ENCODE measurements at places on chromosomes 5 and 9.

DNA sequence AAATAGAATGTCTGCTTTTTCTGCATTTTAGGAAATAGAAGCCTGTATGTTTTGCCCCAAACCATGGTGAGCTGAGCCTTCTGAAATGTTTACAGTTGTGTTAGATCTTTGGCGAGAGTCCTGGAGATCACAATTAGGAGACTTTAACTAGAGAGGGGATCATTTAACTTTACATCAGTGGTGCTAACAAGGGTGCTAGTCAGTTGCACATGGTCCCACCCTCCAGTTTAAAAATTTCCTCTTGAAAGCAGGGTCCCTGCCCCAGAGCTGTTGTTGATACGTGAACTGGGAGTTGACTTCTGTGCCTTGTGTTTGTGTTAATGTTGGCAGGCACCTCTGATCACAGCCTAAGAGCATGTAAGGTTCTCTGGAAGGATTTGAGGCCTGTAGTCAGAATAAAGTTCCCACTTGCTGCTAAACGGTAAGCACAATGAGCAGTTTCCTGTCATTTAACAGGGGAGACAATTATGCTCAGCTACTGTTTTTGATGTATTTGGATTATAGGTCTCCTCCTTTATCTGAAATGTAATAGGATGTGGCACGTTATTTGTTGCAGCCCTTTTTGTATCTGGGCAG is 43.7 kb downstream of the RASGRF2 start:
- no peak for DNase-seq

GRCh38 chr9:126609711-126610388 is 3.9 kb upstream of the LMX1B start:
- DNase-seq: peak; percentile 17

GRCh38 chr5:112533362-112533761 is 114.3 kb upstream of the EPB41L4A start:
- no peak for DNase-seq

DNA sequence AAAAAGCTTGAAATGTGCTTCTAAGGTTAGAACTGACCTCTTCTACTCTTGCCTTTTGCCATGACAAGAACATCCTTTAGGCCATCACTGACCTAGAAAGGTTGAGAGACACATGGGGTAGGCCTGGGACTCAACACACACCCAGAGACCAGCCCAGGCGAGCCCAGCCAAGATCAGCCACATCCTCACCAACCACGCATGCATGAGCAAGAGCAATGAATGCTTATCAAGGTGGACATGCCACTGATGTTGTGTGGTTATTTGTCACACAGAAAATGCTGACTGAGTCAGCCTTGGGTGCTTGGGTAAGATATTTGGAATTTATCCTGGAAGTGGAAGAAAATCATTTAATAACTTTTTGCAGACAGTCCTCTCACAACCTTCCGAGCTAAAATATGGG is 39.4 kb downstream of the SMIM23 start:
- DNase-seq: no peak

GRCh38 chr9:136557036-136557435 is 11.2 kb upstream of the NOTCH1 start:
- no peak for DNase-seq

DNA sequence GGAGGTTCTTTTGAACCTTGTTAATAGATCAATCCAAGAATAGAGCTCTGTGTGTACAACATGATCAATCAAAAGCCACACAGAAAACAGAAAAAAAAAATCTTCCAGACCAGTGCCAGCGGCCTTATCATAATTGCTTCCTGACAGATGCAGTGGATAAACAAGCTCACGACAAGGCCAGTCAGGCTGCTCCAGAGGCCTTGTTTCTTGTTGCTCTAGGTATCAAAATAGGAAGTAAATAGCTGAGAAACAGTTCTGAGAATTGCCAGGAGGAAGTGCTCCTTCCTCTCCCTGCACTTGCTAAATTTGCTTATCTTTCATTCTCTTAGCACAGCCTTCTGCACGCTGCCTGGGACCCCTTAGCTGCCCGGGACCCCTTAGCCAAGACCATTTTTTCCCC is 199.0 kb upstream of the TARS1 start:
- DNase-seq: no peak

- DNase-seq: peak; percentile 40
These were observed 1.4 kb downstream of the OTULIN start for GRCh38 chr5:14665949-14666348.

- DNase-seq: no peak
These were observed 286.1 kb downstream of the ARHGAP26 start for GRCh38 chr5:143056339-143056704.

GRCh38 chr5:173669483-173669882 is 53.0 kb upstream of the BOD1 start:
- no peak for DNase-seq

- peak; percentile 72 for DNase-seq
These were observed 8.2 kb downstream of the IL9 start for GRCh38 chr5:135887447-135887864.

- DNase-seq: no peak
These were observed 105.0 kb upstream of the TUT7 start for GRCh38 chr9:86459191-86459590.

GRCh38 chr5:73722231-73722630 is 96.2 kb downstream of the ARHGEF28 start:
- DNase-seq: no peak

DNA sequence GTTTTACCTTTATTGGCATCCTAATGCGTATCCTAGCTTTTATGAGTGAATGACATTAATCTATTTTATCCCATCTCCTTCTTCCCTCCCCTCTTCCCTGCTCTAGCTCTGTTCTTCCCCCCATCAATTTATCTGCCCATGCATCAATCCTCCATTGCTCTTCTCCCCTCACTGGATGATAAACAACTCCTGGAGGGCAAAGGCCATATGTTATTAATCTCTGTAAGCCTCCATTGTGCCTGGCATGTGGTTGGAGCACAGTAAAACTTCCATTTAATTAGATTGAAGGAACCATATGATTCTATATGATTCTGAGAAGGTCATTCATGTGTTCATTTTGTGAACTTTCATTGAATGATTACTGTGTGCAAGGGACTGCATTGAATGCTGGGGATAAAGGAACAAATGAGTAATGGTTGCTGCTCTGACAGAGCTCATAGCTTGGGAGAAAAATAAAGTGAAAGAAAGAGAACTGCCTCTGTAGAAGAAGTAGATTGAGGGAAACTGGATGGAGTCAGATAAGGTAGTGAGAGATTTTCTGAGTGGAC is 85.0 kb downstream of the MEGF10 start:
- no peak for DNase-seq

DNA sequence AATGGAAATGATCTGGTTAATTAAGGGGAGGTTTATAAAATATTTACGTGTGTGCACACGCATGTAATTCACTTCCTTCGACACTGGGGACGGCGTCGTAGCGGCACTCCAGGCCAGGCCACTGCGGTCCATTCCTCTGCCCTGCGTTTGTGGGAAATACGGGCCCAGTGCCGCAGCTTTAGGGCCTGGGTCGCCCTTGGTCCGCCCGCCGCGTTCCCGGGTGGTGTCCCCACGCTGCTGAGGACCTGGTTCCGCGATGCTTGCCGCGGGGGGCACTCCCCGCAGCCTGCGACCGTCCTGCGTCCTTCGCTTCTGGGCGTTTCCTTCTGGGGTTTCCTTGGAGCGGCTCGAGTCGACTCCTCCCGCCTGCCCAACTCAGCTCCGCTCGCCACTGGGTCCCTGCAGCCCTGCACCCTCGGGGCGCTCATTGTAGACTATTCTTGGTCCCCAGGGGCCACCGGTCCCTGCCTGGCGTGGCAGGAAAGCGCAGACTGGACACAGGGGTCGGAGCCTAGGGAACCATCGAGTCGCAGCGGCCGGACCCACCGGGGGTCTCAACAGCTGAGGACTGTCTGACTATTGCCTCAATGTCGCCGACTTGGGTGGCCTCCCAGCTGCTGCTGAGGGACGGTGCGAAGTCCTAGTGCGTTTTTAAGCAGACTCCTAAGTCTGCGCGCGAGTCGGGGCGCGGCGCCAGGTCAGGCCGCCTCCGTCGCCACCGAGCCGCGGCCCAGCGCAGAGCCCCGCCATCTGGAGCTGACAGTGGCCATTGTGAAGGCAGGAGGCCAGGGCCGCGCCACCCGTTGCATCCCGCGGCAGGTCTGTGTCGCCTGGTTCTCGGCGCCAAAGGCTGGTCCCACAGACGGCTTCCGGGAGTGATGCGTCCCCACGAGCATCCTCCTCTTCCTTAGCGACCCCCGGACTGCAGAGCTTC is 4.4 kb upstream of the IRX1 start:
- DNase-seq: peak; percentile 60

DNA sequence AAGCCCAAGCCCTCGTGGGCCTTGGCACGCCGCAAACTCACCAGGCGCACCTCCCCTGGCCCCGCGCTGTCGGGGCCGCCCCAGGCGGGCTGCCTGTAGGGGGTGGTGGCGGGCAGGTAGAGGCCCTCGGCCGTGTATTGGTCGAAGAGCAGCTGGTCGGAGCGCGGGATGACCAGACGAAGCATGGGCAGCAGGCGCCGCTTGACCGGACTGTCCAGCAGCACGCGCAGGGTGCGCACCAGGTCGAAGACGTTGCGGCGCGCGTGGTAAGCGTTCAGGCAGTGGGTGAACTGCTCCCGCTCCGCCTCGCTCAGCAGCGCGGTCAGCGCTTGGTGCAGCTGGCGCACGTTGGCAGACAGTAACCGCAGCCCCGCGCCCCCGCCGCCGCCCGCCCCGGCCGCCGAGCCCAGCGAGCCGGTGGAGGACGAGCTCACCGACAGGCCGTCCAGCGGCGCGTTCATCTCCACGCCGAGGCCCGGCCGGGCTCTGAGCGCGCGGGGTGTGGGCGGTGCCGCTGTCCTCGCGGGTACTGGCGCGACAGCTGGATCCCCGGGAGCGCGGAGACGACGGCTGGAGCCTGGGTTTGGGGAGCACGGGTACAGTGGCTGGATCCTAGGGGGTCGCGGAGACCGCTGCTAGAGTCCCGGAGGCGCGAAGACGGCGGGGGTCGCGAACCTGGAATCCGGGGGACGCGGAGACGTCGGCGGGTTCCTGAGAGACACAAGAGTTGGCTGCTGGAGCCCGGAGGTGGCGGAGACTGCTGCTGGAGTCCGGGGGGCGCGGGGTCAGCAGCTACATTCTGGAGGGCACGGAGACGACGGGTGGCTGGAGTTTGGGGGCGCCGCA is 709 bp downstream of the WHRN start:
- peak; percentile 73 for DNase-seq

DNA sequence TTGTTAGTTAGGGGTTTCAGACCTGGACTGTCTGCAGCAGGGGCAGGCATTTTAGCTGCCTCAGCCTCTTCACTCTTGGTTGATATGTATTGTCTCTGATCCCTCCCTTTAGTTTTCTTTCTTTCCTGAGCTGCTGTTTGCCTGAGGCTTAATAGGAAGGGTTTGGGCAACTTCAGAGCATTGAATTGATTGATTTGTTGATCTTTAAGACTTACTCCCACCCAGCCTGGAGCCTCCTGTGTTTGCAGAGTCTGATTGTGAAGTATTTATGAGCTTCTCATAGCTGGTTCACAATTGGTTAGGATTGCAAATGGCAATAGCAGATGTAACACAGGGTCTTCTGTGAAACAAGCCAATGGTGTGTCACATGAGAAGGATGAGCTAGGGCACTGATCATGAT is 671.8 kb upstream of the SEMA6A start:
- no peak for DNase-seq

GRCh38 chr5:72659726-72660125 is 152.5 kb upstream of the ZNF366 start:
- no peak for DNase-seq

DNA sequence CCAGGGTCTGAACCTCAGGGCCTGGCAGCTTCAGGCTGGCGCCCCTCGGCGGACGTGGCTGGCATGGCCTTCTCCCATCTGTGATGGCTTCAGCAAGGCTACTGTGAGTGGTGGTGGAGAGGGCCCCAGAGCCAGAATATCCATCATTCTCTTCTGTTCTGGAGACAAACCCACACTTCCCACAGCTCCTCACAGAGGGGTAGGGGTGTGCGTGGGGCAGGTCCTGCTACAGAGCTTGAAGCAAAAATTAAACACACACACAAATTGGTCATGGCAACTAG is 9.6 kb downstream of the GPX3 start:
- no peak for DNase-seq

GRCh38 chr9:110832926-110833325 is 164.3 kb downstream of the MUSK start:
- DNase-seq: no peak

GRCh38 chr9:29311221-29311620 is 1737.9 kb upstream of the C9orf72 start:
- no peak for DNase-seq

DNA sequence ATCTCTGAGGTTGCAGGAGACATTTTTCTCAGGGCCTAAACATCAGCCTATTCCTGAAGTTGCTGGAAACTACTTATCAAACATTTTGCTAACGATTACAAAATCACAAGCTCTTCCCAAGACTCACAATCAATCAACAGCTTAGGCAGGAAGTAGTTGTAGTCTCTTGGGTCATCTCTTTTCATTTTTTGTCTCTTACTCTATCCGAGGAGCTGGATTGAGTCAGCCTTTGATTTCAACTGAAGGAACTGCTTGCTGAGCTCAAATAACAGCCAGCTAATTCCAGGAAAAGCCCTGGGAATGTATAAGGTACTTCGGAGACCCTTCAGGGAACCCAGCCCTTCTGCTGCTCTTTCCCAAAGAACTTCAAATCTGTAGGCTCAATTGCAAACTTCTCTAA is 398.9 kb downstream of the PLK2 start:
- no peak for DNase-seq

GRCh38 chr9:87734106-87734505 is 8.2 kb downstream of the CTSL start:
- DNase-seq: no peak

- DNase-seq: peak; percentile 19
These were observed 998.8 kb downstream of the MAT2B start for GRCh38 chr5:164504141-164504772.

GRCh38 chr5:156949424-156949823 is 13.6 kb downstream of the TIMD4 start:
- no peak for DNase-seq

- no peak for DNase-seq
These were observed 492.2 kb upstream of the ARRDC3 start for GRCh38 chr5:91875196-91875779.

DNA sequence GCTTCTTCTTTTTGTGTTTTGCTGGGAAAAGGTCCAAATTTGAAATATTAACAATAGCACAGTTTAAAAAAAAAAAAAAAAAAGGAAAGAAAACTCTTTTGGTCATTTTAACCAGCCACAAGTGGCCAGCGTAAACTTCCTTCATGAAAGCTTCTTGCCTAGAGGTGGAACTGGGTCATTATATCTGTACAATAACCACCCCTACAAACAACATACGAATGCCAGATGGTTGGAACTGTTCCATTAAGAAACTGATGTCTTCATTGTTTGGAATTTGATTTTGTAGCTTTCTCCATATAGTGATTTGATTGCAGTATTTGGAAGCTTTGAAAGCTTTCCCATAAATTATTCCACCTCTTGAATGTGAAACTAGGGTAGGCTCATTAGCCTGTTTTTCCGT is 18.3 kb upstream of the LPAR1 start:
- no peak for DNase-seq

DNA sequence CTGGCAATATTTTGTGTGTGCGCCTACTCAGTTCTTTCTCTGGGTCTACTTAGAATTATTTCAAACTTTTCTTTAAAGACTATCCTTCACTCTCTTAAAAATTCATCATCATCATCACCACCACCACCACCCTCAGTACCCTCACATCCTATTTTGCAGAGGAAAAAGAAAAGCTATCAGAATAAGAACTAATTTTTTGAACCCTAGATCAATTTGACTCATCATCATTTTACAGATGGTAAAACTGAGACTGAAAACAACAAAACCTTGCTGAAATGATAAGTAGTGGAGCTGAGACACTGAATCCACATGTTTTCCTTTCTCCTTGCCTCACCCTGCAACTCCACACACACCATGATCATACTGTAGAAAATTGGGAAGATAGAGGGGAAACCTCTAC is 119.3 kb downstream of the SSBP2 start:
- DNase-seq: no peak
